T-cell (primary cell): ENCODE measurements at places on chromosomes 11 and 22.

- DNase-seq, result no peak
These were observed 4485.9 kb upstream of the OR11H1 start for GRCh38 chr22:11042116-11042515.

- no peak for DNase-seq
These were observed 2.5 kb downstream of the SELENOO start for GRCh38 chr22:50203288-50203687.

GRCh38 chr22:19138217-19139000 is 6.0 kb downstream of the ESS2 start:
- DNase-seq, result no peak

DNA sequence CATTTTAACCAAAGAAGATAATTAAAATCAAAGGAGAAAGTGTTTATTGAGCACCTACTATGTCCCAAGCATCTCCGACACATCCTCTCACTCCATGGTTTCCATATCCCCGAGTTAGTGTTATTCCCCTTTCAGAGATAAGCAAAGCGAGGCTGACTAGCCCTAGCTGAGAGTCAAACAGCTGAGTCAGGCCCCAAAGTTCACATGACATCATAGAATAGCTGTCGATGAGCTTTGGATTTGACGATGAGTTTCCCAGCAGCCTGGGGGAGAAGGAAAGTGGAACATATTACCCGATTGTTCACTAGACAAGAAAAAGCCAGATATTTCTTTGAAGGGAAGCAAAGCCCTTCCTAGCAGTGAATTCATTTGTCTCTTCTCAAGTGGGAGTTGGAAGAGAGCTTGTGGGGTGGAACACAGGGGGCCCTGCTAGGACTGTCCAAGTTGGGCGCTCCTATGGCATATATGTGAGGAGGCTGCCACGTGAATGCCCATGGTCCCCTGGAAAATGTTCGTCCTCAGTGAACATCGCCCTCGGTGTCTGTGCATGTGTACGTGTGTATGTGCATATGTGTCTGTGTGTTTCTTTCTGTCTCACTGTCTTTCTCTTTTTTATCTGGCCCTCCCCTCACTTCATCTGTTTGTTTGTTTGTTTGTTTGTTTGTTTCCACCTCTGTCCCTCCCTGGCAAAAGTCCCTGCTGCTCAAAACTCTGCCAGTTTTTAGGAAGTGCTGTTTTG is 493 bp upstream of the CYTH4 start:
- DNase-seq, result no peak

DNA sequence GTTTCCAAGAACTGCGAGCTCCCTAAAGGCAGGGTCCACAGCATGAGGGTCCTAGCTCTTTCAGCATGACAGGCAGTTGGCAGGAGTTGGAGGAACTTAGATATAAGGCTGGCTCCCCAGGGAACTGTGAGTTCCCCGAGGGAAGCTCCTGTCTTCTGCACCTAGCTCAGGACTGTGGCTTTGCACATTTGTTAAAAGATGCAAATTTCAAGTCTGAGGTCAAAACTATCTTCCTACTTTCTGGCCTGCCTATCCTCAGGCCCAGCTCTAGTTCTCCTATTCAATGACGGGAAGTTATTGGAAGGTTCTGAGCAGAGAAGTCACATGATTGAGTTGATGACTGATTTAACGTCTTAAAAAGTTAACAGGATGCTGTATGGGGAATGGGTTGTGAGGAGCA is 11.7 kb upstream of the UCP3 start:
- no peak for DNase-seq

GRCh38 chr11:128297091-128297651 is 290.2 kb downstream of the ETS1 start:
- peak; percentile 61 for DNase-seq

- DNase-seq, result no peak
These were observed 49.0 kb downstream of the DNHD1 start for GRCh38 chr11:6545917-6546605.

GRCh38 chr22:19970031-19970478 is 28.4 kb upstream of the TXNRD2 start:
- DNase-seq, result no peak

DNA sequence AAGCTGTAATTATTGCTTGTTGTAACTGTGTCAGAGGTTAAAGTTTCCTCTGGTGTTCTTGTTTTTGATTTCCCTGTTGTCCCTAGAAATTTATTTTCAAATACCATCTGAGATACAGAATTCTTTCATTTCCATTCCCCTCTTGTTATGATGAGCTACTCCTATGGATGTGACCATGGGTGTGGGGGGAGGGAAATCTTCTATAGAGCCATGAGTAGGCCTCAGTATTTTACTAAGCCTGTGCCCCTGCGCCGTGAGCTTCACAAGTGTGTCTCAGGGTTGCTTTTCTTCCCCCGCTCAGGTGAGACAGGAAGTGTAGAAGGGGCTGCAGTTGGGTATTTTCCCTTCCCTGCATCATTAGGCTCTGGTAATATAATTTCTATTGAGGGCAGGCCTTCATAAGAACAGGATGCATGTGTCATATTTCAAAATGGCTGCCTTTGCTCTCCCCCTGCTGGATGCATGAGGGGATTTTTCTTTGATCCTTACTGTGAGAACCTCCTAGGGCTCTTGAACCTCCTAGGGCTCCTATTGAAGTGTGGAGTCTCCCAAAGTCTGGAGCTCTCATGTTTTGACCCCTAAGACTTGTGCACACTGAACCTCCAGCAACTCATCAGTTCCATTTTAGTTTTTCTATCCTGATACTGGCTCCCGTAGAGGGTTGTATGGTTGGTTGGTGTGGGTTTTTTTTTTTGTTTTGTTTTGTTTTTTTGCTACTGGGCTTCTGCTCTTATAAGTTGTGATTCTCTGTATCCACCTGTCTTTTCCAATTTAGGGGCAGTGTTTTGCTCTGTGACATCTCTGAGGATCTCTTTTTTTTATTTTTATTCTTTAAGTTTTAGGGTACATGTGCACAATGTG is 658.2 kb downstream of the NTM start:
- no peak for DNase-seq

- no peak for DNase-seq
These were observed 55.3 kb downstream of the CELSR1 start for GRCh38 chr22:46482056-46482675.

DNA sequence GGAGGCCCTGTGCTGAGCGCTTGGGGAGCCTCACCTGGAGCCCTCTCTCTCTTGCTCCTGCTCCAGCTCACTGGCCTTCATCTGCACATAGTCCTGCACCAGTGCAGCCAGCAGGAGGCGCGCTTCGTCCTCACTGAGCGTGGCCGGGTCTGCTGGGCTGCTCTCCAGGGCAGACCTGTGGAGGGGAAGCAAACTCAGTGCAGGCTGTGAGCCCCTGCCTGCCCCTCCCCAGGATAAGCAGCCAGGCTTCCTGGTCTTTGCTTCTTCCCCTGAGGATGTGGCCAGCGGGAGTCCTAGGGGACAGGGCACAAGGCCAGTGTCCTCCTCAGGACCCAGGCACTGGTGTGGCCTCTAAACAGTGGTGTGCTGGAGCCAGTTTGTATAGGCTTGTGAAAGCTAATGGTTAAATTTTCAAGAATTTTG is 2.2 kb downstream of the CALCA start:
- no peak for DNase-seq

GRCh38 chr11:110000850-110001249 is 92.3 kb upstream of the ZC3H12C start:
- DNase-seq, result no peak

DNA sequence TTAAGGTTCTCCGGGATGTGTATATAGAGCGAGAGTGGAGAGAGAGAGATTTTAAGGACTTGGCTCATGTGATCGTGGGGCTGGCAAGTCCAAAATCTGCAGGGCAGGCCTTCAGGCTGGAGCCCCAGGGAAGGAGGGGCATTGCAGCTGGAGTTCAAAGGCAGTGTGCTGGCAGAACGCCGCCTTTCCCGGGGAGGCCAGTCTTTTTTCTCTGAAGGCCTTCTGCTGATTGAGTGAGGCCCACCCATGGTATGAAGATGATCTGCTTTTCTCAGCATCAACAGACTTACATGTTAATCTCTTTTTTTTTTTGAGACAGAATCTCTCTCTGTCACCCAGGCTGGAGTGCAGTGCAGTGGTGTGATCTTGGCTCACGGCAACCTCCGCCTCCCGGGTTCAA is 25.4 kb downstream of the FBLN1 start:
- no peak for DNase-seq

GRCh38 chr11:76237914-76238313 is 31.6 kb upstream of the WNT11 start:
- no peak for DNase-seq

DNA sequence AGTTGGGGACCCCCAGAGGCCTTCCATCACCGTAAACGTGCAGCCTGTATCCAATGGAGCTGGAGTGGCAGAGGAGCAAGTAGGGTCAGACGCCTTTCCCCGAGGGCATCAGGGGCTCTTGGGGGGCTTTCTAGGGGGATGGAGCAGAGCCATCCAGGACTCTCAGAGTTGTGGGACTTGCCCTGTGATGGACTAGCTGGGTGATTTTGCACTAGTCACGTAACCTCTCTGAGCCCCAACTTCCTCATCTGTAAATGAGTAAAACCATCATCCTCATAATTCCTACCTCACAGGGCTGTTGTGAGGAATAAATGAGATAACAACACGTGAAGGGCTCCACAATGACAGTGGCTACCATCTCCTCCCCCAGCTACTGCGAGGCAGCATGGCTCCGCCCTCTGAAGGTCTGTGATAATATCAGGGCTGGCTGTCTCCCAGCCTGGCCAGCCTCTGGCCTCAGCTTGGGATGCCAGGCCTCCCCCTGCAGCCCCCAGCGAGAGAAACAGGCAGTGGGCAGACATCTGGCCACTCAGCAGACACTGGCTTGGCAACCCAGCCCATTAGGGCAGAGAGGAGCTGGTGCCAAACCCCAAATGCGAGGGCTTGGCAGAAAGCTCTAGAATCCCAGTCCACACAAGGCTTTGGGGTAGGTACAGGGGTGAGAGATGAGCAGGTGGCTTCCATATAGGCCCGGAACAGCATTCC is 6.7 kb downstream of the USP2 start:
- no peak for DNase-seq

GRCh38 chr11:60848714-60849151 is 6.8 kb downstream of the CCDC86 start:
- no peak for DNase-seq

GRCh38 chr11:125987066-125987641 is 41.3 kb downstream of the VSIG10L2 start:
- DNase-seq, result no peak

- DNase-seq, result no peak
These were observed 17.9 kb downstream of the TTC17 start for GRCh38 chr11:43376594-43376993.

DNA sequence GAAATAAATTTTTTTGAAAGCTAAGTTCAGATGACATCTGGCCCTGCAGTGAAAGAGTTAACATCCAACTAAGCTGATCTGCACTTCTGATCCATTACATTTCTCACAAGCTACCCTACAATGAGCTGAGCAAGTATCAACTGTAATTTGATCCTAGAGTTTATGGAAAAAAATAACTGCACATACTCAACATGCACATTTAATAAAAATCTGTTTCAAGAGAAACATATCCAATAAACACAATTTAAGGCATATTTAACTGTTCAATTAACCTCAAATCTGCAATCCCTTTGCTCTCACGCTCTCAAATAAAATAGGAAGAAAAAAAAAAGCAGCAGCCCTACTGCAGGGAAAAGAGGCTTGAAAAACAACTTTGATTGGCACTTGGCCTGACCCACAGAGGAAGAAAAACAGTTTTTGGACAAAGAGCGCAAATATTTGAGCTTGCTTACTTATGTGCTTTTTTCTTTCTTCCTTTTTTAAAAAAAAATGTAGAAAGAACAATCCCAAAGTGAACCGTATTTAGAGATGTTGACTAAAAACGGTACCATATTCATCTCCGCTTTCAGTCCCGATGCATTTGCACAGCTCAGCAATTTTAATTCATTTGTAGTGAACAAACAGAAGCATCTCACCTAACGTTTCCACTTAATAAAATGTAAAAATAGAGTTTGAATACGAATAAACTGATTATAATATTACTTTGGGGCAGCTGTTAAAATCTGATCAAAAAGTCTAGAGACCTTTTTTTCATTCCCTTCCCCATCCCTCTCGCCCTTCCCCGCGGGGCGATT is 1.6 kb downstream of the SESN3 start:
- DNase-seq, result no peak

GRCh38 chr11:123507043-123507442 is 77.0 kb downstream of the GRAMD1B start:
- no peak for DNase-seq

DNA sequence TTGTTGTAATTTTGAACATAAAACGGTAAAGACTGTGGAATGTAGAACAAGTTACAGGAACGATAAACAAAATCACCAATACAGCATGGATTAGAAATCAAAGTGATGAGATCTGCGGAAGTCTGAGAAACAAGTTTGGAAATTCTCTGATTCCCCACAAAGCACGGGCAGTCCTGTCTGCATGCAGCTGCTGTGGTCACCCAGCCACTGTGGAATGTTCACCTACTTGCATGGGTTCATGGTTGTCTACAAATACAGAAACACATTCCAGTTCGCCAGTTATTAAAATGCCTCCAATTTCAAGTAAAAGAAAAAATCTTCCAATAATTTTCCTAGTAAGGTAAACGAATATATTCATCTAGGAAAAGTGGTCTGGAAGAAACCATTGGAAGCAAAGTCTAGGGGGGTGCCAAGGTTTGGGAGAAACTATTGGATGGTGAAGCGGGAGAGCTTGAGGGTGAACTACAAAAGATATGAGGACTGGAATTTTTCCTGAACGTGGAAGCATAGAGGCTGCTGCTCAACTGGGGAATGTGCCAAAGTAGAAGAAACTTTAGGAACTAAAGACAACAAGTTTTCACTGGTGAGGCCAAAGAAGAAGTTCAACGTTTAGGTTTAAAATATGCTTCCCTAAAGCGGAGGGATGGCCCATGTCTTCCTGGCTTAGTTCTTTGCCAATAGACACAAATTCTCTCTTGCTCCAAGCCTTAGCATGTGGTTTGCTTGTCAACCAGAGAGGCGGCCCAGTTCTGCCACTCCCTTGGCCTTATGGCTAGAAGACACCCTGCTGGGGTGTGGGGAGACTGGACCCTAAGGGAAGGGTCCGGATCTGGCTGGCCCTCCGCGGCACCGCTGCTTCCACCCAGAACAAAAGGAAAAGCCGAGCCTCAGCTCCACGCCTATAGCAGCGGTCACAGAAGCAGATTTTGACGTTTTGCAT is 70.2 kb downstream of the CTTN start:
- DNase-seq, result no peak

GRCh38 chr22:27617214-27617881 is 184.2 kb downstream of the MN1 start:
- no peak for DNase-seq

GRCh38 chr11:72553706-72554105 is 119.4 kb upstream of the CLPB start:
- no peak for DNase-seq

DNA sequence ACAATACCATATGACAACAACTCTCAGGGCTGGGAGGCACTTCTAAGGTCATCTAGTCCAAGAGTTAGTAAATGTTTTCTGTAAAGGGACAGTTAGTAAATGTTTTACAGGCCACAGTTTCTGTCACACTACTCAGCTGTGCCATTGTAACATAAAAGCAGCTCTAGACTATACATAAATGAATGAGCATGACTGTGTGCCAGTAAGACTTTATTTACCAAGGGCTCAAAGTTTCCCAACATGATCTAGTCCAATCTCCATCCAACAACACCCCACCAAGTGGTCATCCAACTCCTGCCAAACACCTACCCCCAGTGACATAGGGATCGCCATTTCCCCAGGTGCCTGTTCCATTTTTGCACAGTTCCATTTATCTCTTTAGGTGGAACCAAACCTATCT is 12.1 kb downstream of the SERGEF start:
- DNase-seq, result no peak
